ENCODE measurements at places on chromosomes 3 and 15.

DNA sequence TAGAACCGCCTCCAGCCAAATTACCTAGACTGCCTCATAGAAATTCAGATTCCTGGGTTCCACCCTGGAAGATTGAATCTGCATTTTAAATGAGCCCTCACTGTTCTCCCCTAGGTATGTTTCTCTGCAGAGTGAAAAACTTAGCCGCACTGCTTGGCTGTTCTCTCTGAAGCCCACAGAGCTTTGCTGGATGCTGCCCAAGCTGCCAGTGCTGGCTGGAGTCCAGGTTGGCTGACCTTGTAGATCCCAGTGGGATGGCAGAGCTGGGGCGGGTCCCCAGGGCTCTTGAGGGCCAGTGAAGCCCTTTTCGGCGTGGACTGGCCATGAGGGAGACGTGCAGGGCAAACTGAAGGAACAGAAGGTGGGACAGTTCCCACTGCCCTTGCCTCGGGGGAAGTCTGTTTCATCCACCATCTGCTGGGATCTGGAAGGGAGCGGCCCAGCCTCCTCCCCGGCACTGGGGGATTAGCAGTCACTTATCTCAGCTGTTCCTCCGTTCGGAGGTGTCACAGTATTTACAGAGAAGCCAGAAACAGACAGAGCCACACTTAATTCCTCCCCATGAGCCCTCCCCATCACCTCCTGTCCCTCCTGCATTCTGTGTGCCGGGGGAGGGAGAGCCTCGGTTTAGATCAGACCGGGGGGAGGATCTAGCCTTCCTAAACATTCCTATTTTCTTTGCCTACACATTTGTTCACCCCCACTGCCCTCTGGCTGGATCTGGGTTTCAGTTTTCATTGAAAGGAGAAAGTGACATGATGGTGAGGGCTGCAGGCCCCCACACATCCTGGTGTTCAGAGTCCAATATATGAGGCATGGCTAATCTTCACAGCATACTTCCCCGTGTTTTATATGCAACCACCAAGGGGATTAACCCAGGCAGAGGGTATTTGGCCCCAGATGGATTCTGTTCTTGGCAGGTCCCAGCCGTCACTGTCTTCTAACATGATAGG, 4.1 kb upstream of the ACTC1 start:
- DNase-seq: no peak

- no peak for DNase-seq
Observed at GRCh38 chr3:160130071-160130470, 95.2 kb upstream of the C3orf80 start.

GRCh38 chr3:9690451-9691450, 12.9 kb upstream of the CPNE9 start:
- no peak for DNase-seq

GRCh38 chr3:33681667-33682066, 36.4 kb downstream of the CLASP2 start:
- no peak for DNase-seq

DNA sequence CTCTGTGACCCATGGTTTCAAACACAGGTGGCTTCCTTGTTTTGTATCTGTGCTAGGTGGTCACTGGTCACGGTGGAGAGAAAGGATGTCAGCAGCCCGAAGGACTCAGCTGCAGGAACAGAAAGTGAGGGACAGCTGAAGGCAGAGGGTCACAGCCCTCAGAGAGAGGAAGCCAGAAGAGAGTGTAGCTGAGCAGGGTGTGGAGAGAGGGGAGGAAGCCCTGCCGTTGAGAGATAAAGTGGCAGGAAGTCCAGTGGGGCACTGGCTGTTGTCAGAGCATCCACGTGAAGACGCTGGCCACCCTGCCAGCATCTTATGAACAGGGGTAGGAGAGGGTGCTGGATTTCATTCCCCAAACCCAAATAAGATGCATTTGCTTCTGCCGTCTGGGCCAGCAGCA, 36.9 kb downstream of the LIMD1 start:
- DNase-seq: no peak

DNA sequence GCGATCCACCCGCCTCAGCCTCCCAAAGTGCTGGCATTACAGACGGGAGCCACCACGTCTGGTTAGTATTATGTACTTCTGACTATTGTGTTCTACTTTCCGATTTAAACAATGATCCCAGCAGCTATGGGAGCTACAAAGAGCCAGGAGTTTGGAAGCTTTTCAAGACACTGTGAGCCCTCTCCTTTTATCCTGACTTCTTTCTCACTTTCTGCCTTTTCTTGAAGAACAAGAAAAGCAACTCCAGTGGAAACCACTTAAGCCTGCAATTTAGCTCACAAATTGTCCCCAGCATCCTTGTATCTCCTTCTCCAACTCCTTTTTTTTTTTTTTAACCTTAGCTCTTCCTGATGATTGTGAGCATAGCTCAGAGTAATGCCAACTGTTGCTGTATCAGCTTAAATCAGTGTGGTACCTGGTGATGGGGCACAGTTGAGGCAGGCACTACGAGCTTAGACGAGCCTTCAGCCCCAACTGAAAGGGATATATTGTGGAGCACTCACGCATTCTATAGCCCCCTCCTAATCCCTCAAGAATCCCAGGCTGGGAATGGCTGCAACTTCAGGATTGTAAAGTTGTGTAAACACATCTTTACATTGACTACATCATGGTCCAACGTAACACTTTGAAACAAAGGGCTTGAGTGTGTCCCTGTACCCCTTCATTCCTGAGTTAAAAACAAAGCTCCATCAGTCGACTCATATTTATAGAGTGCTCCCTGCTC, 677.0 kb downstream of the FHIT start:
- no peak for DNase-seq

- DNase-seq: no peak
Observed at GRCh38 chr3:131699001-131699400, 196.2 kb upstream of the MRPL3 start.

DNA sequence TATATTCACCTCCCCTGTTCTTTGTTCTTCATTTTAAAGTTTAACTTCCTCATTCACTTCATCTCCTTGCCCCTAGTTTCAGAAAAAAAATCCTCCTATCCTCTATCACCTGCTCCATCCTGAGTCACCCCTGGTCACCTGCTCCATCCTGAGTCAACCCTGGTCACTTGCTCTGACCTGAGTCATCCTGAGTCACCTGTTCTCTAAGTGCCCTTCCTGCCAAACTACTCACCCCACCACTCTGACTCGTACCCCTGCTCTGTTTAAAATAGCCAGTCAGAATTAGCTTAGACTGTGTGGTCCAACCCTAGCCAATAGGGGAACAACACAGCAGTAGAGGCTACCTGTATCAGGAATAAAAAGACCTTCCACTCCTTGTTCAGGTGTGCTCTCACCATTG, 716.9 kb downstream of the ZBBX start:
- no peak for DNase-seq

GRCh38 chr3:47070770-47071169, 91.3 kb downstream of the NBEAL2 start:
- DNase-seq: no peak

DNA sequence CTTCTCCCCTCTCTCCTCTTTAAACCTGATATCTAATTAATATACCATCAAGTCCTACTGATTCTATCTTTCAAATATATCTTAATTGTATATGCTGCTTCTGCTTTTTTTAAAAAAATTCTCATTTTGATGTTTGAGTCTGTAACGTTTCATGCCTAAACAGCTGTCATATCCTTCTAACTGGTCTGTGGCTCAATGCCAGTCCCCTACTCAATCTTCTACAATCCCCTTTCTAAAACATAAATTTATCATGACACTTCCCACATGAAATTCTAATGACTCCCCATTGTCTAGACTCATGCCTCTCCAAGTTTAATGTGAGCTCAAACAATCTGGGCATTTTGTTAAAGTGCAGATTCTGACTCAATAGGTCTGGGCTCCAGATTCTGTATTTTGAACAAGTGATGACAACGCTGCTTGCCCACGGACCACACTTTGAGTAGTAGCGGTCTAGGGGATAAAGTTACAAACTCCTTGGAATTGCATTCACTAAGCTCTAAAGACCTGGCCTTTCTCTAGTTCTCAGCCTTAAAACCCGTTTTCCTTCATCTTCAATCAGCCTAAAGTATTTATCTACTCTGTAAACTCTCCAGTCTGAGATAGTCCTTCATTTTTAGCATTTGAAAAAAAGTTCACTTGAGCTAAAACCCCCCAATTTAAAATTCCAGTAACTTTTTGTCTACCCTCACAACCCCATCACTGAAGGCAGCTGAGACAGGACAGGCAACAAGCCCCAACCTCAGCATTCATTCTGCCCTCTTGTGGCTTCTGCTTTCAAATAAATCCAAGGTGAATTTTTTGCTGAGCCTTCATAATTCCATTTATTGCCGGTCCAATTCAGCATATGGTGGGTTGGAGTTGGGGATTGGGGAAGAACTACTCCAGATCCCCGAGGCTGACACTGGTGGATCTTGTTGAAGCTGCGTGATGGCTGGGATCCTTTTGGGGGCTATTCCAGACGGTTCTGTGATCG, 88.1 kb upstream of the THRB start:
- no peak for DNase-seq

DNA sequence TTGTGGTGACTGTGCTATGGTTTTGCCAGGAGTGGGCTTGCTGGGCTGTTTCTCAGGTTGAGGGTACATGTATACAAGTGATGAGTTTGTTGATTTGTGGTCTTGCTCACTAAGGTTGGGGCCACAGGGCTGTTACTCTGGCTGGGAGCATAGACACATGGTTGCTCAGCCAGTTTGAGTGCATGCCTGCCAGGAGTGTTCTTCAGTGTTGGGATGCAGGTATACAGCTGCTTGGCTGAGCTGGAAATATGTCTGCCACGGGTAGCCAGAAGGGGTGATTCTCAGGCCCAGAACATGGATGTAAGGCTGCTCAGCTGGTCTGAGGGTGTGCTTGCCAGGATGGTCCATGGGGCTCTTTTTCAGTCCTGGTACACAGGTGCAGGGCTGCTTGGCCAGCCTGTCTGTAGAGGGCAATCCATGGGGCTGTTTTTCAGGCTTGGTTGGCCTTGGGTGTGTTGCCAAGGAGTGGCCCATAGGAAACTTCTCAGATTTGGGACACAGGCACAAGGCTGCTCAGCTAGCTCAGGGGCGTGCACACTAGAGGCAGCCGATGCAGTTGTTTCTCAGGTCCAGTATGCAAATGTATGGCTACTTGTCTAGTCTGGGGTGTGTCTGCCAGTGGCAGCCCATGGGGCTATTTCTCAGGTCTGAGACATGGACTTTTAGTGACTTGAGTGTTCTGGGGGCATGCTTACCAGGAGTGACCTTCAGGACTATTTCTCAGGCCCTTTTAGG, 5.3 kb upstream of the ARHGAP31 start:
- DNase-seq: no peak

GRCh38 chr15:43880406-43881194, 53.8 kb downstream of the WDR76 start:
- DNase-seq: no peak

GRCh38 chr3:126348308-126348920, 8.8 kb downstream of the KLF15 start:
- no peak for DNase-seq

GRCh38 chr15:94387442-94387841, 156.1 kb downstream of the MCTP2 start:
- no peak for DNase-seq

DNA sequence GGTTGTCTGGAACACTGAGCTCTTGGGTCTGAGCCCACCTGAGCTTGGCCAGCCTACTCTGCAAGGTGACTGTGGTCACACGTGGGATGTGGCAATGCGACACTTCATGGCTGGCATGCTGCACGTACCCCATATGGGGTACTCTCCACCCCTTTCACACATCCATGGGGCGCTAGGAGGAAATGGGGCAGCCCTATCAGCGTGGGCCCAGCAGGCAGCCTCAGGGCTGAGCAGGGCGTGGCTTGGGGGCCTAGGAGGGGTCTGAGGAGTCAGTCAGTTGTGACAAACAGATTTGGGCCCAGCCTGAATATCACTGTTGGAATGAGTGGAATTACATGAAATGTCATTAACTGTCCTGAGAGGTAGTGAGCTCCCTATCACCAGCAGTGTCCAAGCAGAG, 82.3 kb upstream of the LINGO1 start:
- DNase-seq: no peak

DNA sequence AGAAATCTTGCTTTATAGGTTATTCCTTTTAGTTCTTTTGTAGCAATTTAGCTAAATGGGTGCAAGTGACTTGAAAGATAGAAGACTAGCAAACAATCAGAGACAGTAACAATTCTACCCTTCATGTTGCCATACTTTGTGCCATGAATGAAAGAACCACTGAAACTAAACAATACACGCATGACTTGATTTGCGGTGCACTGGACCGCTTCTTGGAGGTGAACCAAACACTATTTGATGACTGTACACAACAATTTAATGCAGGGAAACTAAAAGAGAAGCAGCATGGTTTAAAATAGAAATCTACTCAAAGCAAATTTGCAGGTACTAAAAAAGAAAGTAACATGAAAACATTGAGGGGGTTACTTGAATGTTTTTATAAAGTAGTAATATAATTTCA, 331.0 kb upstream of the RARB start:
- no peak for DNase-seq

DNA sequence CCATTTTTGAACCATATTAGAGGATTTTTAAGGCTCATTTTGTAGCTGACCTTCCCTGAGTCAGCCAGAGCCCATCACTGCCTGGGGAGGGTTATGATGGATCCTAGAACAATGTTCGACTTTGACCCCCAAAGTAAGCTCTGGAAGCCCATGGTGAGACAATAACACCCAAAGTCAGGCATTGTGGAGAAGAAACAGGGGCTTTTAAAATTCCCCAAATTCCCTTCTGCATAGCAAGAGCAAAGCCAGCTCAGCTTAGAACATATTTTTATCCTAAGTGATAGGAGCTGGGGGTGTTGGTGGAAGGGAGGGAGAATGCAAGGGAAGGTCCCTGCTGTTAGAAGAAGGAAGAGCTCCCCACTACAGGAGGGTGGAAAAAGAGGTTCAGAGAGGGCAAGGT, 4.0 kb downstream of the ITGA11 start:
- no peak for DNase-seq

DNA sequence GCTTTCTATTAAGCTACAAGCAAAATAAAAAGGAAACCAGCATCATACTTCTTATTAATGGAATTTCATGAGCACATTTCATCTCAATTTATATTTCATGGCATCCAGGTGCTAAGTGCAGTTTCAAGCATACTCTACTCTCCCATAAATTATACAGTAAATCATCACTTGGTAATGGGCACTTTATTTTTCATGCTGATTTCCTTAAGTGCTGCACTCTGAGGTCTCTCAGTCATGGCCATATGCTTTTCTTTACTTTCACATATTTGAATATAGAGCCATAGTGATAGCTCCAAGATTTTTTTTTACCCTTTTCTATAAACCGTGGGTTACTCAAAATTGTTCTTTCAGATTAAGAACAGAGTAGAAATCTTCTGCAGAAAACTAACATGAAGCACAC, 1505.7 kb upstream of the CADM2 start:
- DNase-seq: no peak

DNA sequence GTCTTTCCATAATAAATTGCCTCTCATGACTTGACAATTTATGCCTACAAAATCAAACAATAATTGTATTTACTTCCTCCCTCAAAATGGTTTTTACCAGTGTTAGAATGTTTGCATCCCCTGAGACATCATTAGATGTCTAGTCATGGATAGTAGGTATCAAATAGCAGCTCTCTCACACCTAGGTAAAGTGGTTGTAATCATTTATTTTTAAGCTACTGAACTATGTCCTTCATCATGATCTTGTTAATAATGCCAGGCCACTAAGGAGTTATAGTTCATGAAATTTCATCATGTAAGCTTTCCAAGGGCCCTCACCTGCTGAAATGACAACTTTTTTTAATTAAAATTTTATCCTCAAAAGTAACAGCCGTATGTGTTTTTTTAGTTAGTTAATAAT, 134.1 kb downstream of the ARPP21 start:
- DNase-seq: no peak
